Upper lobe of right lung (tissue), 1 donor: ENCODE measurements at places on chromosomes 5 and 9.

- no peak for DNase-seq
Observed at GRCh38 chr5:15604986-15605385, 105.0 kb downstream of the FBXL7 start.

DNA sequence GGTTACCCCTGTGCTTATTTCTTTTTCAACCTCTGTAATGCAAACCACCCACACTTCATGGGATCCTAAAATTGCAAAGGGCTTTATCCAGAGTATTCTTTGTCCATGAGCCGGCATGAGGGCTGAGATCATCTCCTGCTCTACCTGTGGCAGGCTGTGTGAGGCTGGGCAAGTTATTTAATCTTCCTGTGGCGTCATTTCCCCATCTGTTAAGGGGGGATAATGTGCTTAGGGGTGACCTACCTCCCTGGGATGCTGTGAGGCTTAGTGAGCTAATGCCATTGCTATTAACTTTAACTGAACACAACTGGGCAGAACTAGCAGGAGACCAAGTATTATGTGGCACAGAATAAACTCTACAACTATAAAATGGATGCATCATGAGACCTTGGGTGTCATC, 17.0 kb downstream of the FRMPD1 start:
- DNase-seq, result no peak

DNA sequence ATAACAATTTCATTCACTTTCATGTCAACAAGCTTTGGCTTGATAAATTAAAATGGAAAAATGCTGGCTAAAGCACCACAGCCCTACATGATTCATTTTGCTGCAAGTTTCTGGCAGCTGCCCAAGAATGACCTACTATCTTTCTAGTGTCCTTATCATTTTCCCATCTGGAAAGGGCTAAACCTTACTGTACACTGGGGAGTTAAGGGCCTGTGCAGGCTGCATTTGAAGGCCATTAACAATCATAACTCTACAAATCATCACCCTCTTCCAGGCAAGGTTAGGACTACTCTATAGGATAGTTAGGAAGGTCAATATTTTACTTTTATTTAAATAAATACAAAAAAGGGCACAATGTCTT, 579.7 kb upstream of the ZNF608 start:
- DNase-seq, result no peak

GRCh38 chr5:61915646-61916045, 390.4 kb upstream of the KIF2A start:
- no peak for DNase-seq

GRCh38 chr9:105065098-105066088, 137.4 kb upstream of the ABCA1 start:
- DNase-seq, result no peak

GRCh38 chr5:148384380-148384737, 601 bp downstream of the FBXO38 start:
- DNase-seq, result no peak

DNA sequence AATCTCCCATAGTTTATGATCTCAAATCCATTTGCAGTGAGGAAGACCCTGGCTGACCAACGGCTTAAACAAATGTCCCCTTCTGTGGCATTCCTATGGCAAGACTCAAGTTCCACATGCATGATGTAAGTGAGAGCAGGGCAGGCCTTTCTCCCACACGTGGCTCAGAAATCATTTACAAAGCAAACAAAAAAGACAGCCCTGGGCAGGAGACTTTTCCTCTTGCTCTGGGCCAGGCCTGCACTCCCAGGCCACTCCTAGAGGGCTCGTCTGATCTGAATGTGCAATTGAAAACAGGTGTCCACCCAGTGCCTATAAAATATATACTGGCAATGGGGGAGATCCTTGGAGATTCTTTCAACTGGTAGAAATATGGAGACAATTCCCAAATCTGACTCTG, 123.1 kb downstream of the DMRT2 start:
- DNase-seq, result peak; percentile 30

GRCh38 chr9:38639577-38639940, 19.2 kb upstream of the ANKRD18A start:
- no peak for DNase-seq

- DNase-seq, result no peak
Observed at GRCh38 chr9:120383999-120384924, 195.7 kb downstream of the CDK5RAP2 start.
